ENCODE measurements at places on chromosomes 13 and 19. TPM values are rescaled to one million over a fixed set of nuclear protein-coding genes. Genes with fewer than 3 reads are reported as not detected.
A peak's percentile ranks its signal among the peaks of the same experiment; 100 is the strongest.

The FFAR3 gene
- total RNA-seq, result not detected

The RHPN2 gene
- total RNA-seq, result 4.5 TPM

The TRPM4 gene
- total RNA-seq, result 75.3 TPM

The HIPK4 gene
- total RNA-seq, result not detected

The ZNF577 gene
- 9.3 TPM for total RNA-seq

The TIMM13 gene
- 117 TPM for total RNA-seq

The CDADC1 gene
- 5.1 TPM for total RNA-seq

The OCEL1 gene
- 16.5 TPM for total RNA-seq

- H3K27ac ChIP-seq, result peak overlapping the region; percentile 99
- no peak for DNase-seq
- H3K4me3 ChIP-seq, result peak overlapping the region; percentile 100
- H3K4me1 ChIP-seq, result peaks cover 28% of the 10 kb centered on the region
- H3K27me3 ChIP-seq, result peaks cover 13% of the 10 kb centered on the region
Measured at GRCh38 chr19:49497047-49497788, 984 bp downstream of the RPS11 start.

- DNase-seq, result no peak
- no peak overlapping the region for H3K27ac ChIP-seq
- H3K27me3 ChIP-seq, result peaks cover 15% of the 10 kb centered on the region
Measured at GRCh38 chr19:54665530-54665929, 2.7 kb downstream of the LILRB4 start.

DNA sequence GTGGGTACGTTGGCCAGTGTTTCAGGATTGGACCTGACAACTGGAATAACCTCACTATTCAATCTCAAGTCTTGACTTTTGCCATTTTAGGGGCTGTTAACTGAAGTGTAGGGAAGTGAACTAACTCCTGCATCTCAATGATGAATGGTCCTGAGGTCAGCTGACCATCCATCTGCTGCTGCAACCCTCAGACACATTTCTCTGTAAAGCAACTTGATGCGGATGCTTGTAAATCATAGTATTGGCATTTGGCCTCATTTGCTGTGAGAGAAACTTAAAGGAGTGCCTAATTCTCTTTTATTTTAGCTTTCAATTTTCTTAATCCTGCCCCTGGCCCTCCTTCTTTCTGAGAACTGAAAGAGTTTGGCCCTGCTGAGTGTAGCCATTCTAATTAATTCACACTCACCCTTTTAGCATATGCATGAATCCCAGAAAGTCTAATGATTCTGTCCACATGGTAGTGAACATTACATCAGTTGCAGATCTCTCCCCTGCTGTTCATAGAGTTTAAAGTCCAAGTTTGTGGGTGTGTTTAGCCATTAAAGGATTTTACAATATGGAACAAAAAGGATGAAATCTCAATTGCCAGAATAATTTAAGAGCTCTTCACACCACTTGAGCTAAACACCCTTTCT lies 1531.4 kb upstream of the SLC10A2 start:
- no peak for DNase-seq
- no peak overlapping the region for H3K27ac ChIP-seq
- no peak overlapping the region for H3K4me3 ChIP-seq
- H3K36me3 ChIP-seq, result no peaks in the 10 kb centered on the region
- no peaks in the 10 kb centered on the region for H3K27me3 ChIP-seq

GRCh38 chr13:54563286-54563685 lies 1534.7 kb downstream of the OLFM4 start:
- DNase-seq, result no peak
- no peaks in the 10 kb centered on the region for H3K27me3 ChIP-seq
- no peak overlapping the region for H3K4me3 ChIP-seq
- no peaks in the 10 kb centered on the region for H3K36me3 ChIP-seq
- no peak overlapping the region for H3K27ac ChIP-seq
- peaks cover 6% of the 10 kb centered on the region for H3K4me1 ChIP-seq

DNA sequence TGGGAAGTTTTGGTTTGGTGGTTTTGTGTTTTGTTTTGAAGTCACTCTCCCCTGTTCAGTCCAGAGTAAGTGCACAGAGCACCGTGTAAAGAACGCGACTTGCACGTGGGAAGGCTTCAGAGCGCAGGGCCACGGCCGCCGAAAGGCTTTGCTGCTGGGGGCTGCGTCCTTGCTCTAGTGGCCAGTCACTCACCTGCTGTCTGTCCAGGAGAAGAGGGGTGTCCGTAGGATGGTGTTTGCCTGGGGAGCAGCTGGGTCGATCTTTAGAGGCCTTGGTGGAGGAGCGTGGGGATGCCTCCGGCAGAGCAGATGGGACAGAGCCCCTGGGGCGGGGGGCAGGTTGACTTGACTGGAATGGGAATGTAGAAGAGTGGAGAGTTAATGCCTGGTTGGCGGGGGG lies 116.6 kb upstream of the MCF2L start:
- H3K36me3 ChIP-seq, result peaks cover 62% of the 10 kb centered on the region
- no peaks in the 10 kb centered on the region for H3K4me1 ChIP-seq
- peak overlapping the region; percentile 56 for H3K4me3 ChIP-seq
- no peak overlapping the region for H3K27ac ChIP-seq

- no peak overlapping the region for H3K4me3 ChIP-seq
- no peak for DNase-seq
- no peaks in the 10 kb centered on the region for H3K36me3 ChIP-seq
- peaks cover 8% of the 10 kb centered on the region for H3K27me3 ChIP-seq
Measured at GRCh38 chr19:42105368-42105767, 26.9 kb downstream of the POU2F2 start.

- no peak overlapping the region for H3K27ac ChIP-seq
- H3K4me1 ChIP-seq, result no peaks in the 10 kb centered on the region
- H3K27me3 ChIP-seq, result no peaks in the 10 kb centered on the region
- DNase-seq, result no peak
Measured at GRCh38 chr13:78341032-78341431, 262.3 kb downstream of the POU4F1 start.

DNA sequence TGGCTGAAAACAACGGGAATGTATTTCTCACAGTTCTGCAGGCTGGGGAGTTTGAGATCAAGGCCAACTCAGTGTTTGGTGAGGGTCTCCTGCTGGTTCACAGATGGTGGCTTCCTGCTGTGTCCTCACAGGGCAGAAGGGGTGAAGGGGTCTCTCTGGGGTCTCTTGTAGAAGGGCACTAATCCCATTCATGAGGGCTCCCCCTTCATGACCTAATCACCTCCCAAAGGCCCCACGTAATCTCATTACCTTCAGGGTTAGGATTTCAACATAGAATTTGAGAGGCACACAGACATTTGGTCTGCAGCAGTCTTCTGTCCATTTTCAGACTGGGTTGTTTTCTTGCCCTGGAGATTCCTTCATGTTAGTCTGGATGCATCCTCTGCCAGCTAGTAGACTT lies 11.6 kb downstream of the ZNF444 start:
- DNase-seq, result no peak
- H3K27me3 ChIP-seq, result peaks cover 5% of the 10 kb centered on the region
- H3K4me1 ChIP-seq, result peaks cover 24% of the 10 kb centered on the region
- H3K4me3 ChIP-seq, result peak overlapping the region; percentile 15
- H3K36me3 ChIP-seq, result peaks cover 28% of the 10 kb centered on the region
- H3K27ac ChIP-seq, result peak overlapping the region; percentile 92

DNA sequence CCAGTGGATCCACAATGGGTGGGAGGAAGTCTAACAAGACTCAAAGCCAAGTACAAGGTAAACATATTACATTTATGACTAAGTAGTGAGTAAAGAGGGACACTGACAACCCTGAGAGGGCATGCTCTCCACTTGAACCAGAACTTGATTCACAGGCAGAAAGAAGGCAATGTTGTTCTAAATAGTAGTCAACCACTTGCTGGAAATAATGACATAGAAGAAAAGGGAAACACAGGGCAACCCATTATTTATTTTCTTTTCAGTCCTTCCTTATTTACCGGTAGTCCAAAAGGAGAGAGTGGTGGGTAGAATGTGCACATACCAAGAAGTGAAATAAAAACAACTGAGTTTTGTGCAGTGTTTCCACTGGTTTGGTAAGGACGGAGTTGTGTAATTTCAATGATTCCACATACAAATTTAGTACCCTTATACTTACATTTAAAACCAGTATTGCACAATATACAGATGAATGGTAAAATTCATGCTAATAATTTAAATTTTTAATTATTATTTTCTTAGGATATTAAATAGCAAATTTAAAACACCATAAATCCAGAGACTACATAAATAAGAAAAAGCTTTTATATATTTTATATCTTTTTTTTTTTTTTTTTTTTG lies 65.9 kb downstream of the ENOX1 start:
- no peaks in the 10 kb centered on the region for H3K4me1 ChIP-seq
- no peak overlapping the region for H3K4me3 ChIP-seq
- no peak for DNase-seq
- peaks cover 3% of the 10 kb centered on the region for H3K27me3 ChIP-seq

DNA sequence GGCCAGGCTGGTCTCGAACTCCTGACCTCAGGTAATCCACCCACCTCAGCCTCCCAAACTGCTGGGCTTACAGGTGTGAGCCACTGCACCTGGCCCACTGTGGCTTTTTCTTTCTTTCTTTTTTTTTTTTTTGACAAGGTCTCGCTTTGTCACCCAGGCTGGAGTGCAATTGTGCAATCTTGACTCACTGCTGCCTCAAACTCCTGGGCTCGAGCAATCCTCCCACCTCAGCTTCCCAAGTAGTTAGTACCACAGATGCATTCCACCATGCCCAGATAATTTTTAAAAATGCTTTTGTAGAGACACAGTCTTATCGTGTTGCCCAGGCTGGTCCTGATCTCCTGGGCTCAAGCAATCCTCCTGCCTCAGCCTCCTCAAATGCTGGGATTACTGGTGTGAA lies 12.1 kb upstream of the FCGBP start:
- H3K36me3 ChIP-seq, result no peaks in the 10 kb centered on the region
- peaks cover 5% of the 10 kb centered on the region for H3K27me3 ChIP-seq
- no peak for DNase-seq
- no peak overlapping the region for H3K27ac ChIP-seq
- no peak overlapping the region for H3K4me3 ChIP-seq

GRCh38 chr13:99314640-99315176 lies 7.5 kb upstream of the GPR183 start:
- DNase-seq, result no peak
- peaks cover 17% of the 10 kb centered on the region for H3K36me3 ChIP-seq
- H3K27me3 ChIP-seq, result peaks cover 3% of the 10 kb centered on the region

DNA sequence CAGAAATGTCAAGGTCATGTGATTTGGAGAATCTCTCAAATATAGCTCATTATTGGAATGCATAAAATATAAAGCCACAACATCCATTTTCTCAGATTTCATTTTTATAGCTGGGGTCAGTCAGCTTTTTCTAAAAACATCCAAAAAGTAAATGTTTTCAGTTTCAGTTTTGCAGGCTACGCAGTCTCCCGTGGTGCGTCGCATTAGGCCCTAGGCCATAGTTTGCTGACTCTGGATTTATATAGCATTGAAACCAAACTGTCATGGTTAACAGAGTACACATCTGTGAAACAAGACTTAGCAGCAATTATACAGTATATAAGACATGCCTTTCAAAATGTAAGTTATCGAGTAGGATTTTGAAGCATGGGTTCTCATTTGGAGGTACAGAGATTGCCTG lies 140.0 kb downstream of the IRS2 start:
- no peaks in the 10 kb centered on the region for H3K36me3 ChIP-seq
- H3K4me3 ChIP-seq, result no peak overlapping the region
- H3K27ac ChIP-seq, result no peak overlapping the region
- H3K4me1 ChIP-seq, result peaks cover 3% of the 10 kb centered on the region
- no peak for DNase-seq

GRCh38 chr19:38211766-38212165 lies 12.3 kb downstream of the DPF1 start:
- peaks cover 22% of the 10 kb centered on the region for H3K27me3 ChIP-seq
- H3K4me1 ChIP-seq, result peaks cover 7% of the 10 kb centered on the region
- H3K36me3 ChIP-seq, result peaks cover 7% of the 10 kb centered on the region
- DNase-seq, result no peak

DNA sequence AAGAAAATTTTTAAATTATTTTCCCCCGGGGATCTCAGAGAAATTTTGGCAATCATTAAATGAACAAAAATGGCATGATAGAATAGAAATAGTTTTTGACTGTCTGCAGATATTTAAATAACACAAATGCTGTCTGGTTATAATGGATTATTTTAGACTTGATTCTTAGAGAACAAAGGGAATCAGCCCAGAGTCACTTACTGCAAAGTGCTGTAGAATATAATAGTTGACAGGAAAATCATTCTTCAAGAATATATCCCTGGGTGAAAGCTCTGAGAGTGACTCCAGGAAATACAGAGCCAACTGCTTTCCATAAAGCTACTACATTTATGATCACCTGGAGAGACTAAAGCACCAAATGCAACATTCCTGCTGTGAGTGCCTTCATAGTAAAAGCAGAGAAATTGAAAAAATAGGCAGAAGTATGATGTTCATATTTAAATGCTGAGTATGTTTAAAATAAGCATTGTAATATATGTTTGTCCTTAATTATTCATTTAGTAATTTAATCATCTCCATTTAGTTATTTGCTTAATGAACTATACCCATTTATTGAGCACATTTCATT lies 1765.8 kb downstream of the SLITRK1 start:
- DNase-seq, result no peak
- H3K4me1 ChIP-seq, result no peaks in the 10 kb centered on the region
- H3K4me3 ChIP-seq, result no peak overlapping the region
- H3K27me3 ChIP-seq, result no peaks in the 10 kb centered on the region
- no peaks in the 10 kb centered on the region for H3K36me3 ChIP-seq

Measured in endothelial cell (in vitro differentiated cells).